Hypothalamus (tissue), 51 donors: ENCODE measurements at places on chromosomes 2 and 18.
A peak's percentile ranks its signal among the peaks of the same experiment; 100 is the strongest.

- no peak for DNase-seq
Observed at GRCh38 chr2:22557406-22557805, 827.6 kb upstream of the KLHL29 start.

DNA sequence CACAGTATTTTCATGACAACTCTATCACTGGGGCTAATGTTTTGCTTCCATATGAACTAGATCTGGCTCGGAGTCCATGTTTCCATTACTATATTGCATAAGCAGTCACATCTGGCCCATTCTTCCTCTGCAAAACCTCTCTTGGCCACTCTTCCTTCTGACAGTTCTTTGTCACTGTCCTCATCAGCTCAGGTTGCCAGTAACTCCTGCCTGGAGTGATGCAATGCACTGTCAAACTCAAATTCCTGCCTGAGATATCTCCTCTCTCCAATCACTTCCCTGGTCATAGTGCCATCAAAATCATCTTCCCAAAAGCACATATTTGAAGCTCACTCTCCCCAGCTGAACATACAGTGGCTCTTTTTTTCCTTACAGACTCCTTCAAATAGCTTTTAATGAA lies 66.1 kb downstream of the COLEC12 start:
- no peak for DNase-seq

GRCh38 chr2:189927823-189928222 lies 134.7 kb downstream of the MSTN start:
- no peak for DNase-seq

DNA sequence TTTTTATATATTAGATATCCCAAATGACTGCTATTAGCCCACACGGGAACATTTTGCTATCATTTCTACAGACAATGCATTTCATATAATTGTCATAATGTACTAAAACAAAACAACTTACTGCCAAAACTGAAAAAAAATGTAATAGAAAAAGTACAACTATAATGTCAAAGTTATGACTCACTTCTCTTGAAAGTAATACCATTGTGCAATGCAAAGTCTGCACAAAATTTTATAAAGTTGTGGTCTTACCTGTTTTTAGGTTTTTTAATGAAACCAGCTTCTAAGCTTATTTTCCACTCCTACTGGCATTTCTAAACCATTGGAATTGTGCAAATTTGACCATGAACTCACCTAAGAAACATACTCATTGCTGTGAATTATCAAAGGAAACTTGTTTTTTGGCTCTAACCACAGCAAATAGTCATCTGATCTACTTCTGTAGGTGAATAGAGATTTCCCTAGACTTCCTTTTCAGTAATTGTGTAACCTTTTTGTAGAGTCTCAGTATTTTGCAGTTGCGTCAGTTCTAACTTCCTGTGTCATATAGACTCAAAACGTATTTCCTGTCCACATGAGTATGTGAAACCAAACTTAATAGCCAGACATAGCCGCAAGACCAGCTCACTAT lies 31.9 kb upstream of the TFPI start:
- DNase-seq, result no peak

DNA sequence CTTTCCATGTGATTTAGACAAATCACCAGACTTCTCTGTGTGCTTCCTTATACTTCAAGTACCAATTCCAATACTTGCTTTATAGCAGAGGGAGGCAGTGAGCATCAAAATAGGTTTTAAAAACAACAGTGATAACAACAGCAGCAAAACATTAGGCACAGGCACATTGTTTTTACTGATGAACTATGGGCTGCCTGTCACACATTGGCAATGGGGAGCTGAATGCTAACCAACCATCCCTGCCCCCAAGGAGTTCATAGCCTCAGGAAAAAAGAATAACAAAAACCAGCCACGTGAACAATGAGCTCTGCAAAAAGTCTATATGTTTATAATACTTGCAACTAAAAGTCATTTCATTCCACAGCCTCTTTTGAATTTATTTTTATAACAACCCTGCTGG lies 287.9 kb upstream of the TRIB2 start:
- DNase-seq, result no peak

GRCh38 chr2:197620133-197620532 lies 55.3 kb downstream of the RFTN2 start:
- DNase-seq, result no peak

DNA sequence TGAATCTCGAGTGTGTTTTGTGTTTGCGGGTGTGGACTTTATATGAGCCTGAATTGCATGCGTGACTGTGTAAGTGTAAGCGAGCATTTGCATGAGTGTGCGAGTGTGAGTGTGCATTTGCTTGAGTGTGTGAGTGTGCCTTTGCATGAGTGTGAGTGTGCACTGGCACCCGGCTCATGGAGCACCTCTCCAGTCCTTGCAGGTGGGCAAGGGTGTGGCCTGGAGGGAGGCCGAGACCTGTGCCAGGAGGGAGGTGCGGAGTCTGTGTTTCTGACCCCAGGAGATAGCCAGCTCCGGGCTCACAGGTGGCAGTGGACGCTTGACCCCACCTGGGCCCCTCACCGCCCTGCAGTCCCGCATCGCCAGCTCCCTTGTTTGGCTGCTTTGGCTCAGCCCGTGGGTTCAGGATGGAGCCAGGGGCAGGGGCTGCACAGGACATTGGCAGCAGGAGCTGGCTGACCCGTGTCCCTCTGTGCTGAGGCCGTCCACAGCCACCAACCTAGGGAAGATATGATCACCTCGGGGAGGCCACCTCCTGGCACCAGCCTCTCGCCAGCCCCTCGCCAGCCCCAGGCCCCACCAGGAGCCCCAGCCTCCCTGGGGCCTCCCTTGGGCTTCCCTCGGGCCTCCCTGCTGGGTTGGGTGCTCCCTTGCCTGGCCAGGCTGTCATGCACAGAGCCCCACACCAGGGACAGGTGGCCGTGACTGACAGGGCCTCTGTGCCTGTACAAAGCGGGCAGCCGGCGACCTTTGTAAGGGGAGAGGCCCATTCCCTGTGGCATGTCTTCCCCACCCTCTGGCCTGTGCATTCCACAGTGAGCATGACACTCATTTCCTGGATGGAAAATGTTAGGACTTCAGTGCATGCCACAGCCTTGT lies 81.6 kb downstream of the PTGR3 start:
- no peak for DNase-seq

GRCh38 chr2:240232264-240232915 lies 91.9 kb upstream of the OTOS start:
- DNase-seq, result no peak

GRCh38 chr2:213868526-213868925 lies 542.3 kb upstream of the VWC2L start:
- DNase-seq, result no peak

GRCh38 chr2:11140492-11140891 lies 14.8 kb upstream of the SLC66A3 start:
- DNase-seq, result no peak

- DNase-seq, result no peak
Observed at GRCh38 chr2:159617646-159618045, 1.3 kb upstream of the BAZ2B start.

DNA sequence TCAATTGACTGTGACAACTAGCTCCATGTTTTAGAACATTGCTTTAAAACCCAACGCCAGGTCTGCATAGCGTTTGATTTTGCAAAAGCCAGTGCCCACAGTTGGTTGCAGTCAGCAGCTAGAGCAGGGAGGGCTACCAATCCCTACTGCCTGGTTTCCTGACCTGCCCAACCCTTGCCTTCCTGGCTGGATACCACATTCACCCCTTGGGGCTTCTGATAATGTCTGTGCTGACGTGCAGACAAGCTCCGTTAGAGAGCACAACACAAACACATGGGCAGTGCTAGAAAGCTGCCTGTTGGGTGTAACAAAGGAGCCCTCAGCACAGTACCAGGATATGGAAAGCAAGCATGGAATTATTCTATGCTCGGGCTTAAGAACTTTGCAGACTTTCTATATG lies 71.4 kb upstream of the THSD7B start:
- DNase-seq, result no peak

- peak; percentile 78 for DNase-seq
Observed at GRCh38 chr2:11850082-11850481, 103.7 kb downstream of the LPIN1 start.

DNA sequence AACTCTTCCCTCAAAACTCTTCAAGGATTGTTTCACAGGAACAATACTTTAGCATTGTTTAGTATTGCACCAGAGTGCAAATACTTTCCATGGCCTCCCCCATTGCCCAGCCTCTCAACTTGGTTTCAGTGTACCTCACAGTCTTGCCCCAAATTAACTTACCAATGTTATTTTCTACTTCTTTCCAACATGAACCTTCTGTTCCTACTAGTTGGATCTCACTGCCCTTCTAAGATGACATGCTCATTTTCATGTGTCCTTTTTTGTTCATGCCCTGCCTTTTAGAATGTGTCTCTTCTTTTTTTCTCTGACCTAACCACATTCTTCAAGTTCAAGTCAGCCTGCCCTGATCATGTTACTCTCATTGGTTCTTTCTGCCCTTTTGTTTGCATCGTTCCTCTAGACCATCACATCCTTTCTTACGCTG lies 4.1 kb downstream of the SPATS2L start:
- no peak for DNase-seq

- DNase-seq, result no peak
Observed at GRCh38 chr2:5914811-5915611, 222.8 kb downstream of the SOX11 start.

GRCh38 chr2:39640107-39640506 lies 25.6 kb upstream of the TMEM178A start:
- peak; percentile 23 for DNase-seq

- no peak for DNase-seq
Observed at GRCh38 chr2:141109633-141110032, 1021.2 kb downstream of the LRP1B start.

DNA sequence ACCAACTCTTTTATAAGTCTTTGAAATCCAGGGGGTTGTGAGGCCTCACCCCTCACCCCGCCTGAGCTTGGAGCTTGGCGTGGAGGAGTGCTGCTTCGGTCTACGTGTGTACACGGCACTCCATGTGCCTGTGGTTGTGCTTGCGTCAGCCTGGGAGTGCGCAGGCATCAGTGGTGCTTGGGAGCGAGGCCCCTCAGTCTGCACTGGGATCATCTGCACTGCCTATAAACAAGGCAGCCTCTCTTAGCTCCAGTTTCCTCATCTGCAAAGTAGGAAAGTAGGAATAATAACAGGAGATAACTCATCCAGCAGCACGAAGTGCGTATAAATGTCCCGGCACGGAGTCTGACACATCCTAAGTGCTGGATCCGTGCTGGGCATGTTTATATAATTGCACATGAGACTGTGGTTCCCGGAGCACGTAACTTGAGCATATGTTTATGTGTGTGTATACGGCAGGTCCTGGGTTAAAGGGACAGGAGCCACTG lies 1.2 kb downstream of the GYPC start:
- no peak for DNase-seq

DNA sequence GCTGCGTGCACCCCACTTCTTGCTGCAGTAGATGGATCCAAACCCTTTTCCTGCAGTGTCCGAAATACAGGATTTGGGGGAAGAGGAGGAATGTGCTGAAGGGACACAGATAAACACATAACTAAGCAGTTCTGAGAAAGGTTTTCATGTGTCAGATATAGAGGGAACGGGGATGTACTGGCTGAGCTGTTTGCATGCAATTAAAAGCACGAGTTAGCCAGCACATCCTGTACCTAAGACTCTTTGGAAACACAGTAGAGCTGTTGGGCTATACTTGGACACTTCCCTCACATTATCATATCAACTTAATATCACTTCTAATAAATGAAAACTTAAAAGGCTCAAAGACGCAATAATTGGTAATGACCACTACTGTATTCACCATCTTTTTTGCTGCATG lies 377.4 kb downstream of the XIRP2 start:
- no peak for DNase-seq

DNA sequence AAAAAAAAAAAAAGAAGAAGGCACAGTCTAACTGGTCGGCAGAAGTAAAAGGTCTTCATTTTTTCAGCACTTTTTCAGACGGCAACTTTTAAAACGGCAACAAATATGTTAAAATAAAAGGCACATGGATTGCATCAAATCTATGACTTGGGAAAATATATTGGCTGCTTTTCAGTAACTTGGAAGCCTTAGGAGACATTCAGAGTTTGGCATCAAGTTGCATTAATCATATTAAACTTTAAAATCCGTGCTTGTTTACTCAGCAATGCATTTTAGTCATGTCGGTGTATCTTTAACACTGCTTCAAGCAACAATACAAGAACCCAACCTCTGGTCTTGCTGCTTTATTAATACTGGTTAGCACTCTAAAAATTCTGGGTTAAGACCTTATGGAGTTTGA lies 111.1 kb downstream of the MEP1B start:
- DNase-seq, result no peak

DNA sequence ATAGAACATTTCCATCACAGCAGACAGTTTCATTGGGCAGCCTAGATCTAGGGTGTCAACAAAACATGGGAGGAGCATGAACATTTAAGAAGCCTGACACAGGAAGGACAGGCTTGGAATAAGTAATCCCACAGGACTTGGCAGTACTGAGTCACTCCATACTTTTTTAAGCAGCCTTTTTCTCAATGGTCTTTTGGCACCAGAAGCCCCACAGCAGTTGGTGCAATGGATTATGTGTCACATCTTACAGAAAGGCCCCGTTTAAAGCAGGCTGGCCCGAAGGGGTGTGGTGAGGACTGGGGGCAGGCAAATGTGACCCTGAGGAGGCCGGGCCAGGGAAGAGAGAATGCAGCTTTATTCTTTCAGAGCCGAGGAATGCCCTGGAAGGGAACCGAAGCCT lies 26.6 kb downstream of the SPTBN1 start:
- no peak for DNase-seq

DNA sequence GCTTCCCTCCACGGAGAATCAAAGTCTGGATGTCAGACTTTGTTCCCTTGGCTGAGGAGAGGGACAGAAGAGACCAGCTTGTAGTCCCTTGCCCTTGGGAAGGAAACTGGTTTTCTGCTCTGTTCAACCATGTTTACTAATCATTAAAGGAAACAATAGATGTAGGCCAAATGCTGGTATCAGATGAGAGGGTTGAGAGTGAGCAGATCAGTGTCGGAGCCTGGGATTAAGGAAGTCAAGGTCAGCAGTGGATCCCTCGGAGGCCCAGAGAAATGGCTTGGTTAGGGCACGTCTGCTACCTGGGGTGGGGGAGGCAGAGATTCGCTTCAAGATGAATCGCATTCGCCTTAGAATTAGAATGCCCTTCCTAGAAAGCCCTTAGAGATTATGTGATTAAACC lies 109.1 kb downstream of the MYCN start:
- DNase-seq, result no peak

DNA sequence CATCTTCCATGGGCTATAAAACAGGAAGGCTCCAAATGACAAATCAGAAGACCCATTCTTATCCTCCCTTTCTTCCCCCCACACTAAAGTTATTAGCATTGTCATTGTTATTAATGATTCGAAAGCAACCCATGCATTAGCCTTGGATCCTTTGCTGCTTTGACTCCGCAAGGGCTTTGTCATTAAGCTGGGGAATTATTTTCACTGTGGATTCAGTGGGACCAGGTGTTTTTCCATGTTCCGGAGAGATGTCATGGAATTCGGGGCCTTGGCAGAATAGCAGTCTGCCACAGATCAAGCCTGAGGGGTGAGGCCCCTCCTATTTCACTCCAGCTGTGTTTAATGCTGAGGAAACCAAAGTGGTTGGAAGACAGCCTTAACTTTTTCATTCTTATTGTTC lies 357.1 kb downstream of the EN1 start:
- no peak for DNase-seq
